CD4-positive, alpha-beta T cell treated with Interleukin-4 for 1 hour (primary cell): ENCODE measurements at places on chromosomes 6 and 20.

DNA sequence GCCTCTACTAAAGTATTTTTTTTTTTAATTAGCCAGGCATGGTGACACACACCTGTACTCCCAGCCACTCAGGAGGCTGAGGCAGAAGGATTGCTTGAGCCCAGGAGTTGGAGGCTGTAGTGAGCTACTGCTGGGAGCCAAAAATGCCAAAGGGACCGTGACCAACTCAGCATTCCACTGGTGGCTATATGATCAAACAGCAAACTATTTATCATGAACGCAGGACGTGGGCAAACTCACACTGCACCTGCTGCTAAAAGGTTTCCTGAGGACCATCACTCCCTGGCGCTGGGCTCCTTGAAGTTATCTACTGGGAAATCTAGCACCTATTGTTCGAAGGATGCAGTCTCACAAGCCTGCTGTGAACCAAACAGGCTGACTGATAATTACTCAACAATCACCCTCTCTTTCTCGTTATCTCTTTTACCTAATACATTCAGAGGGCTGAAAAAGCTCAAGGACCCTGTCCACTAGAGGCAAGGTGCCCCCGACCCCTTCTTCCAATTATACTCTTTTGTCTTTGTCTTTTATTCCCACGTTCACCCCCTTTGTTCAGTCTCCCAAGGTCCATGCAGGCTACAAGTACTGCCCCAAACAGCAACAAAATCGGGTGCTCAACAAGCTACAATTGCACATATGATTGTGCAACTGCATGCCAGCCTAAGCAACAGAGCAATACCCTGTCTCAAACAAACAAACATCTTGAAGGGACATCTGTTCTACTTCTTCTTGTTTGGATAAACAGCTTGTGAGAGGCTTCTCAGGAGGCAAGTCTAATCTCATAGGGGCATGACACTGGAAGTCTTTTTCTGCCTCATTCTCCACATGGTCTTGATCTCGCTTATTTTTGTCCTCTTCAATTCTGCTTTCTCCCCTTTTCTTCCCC, 47.7 kb upstream of the PLN start:
- no peak for DNase-seq

DNA sequence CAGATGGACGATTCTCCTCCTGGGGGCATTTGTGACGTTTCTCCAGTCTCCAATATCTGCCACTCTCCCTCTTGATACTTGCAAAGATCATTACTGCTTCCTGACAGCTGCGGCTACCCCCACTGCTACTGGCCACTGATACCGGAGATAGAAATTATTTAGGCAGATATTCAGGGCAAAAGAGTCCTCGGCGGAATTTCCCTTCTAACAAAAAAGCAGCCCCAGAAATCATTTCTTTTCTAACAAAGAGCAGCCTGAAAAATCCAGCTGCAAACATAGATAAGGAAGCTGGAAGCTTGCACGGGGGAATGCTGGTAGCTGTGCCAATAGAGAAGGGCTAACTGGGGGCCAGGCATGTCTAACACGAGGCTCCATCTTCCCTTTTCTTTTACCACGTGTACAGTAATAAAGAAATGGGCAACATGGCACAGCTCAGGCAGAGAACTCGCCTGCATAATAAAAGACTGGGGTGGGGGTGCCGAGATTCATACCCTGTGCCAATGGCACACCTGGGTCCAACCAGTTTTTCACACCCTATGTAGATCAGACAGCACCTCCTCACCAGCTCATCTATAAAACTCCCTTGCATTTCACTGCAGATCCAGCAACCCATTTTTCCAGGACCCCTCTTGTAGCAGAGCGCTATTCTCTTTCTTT, 6.1 kb downstream of the TP53RK start:
- DNase-seq = no peak

DNA sequence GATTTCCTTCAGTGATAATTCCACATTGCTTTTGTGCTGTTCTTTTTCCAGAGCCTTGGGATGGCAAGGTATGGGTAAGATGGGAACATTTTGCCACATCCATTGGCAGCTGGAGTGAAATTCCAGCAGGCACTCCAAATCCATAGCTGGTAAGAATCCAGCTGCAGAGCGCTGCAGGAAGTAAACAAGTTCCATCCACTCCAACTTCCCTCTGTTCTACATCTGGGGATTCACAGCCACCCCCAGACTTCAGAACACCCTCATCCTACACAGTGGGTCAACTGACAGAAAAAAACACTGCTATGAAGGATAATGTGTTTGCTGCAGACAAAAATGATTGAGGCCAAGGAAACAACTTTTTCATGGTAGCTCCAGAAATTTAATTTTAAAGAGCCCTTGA, 747.8 kb downstream of the MAFB start:
- no peak for DNase-seq

GRCh38 chr6:119814609-119815400, 465.2 kb upstream of the MAN1A1 start:
- DNase-seq = no peak

DNA sequence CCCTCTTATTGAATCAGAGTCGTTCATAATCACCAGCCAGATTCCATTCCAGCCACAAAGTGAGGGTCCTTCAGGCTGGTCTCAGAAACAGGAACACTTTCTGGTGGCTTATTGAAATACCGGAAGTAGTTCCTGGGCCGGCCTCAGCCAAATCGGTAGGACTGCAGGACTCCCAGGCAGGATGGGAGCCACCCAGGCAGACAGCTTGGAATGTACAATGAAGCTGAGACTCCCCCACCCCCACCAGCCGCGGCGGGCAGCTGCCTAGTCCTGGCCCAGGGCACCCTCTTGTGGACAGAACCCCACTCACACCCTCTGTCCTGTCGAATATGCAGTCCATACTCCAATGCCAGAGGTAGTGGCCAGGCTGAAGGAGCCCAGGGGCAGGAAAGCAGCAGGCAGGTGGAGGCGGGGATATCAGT, 43.8 kb downstream of the MDFI start:
- DNase-seq = peak; percentile 64

GRCh38 chr20:20363434-20363798, 4.5 kb upstream of the INSM1 start:
- no peak for DNase-seq

DNA sequence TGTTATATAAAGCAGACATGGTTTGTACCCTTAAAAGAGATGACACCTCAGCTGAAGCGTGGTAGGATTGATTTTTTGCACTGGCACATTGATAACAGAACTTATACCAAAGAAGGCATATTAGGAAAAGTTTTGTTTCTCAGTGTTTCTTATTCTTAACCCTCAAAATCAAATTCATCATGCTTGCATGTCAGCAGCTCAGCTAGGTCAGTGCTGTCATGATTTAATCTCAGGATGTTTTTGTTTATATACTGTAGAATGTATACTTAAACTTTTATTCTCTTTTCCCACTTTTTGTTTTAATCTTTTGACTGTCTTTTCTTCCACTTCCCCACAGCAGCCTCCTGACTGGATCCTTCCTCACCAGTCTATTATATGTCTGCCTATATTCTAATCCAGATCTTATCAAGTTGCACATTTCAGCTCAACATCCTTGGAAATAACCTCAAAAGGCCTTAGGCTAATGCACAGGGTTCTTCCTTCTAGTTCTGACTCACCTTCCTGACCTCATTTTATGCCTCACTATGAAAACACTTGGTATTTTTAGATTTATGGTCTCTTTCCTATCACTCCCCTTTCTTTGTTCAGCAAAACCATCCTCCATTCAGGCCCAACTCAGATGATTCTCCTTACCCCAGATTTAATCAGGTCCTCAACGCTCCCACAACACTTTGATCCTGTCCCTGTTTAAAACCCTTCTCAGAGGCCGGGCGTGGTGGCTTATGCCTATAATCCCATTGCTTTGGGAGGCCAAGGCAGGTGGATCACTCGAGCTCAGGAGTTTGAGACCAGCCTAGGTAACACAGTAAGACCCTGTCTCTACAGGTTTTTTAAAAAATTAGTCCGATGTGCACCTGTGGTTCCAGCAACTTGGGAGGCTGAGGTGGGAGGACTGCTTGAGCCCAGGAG, 7.2 kb downstream of the HEBP2 start:
- DNase-seq = no peak

DNA sequence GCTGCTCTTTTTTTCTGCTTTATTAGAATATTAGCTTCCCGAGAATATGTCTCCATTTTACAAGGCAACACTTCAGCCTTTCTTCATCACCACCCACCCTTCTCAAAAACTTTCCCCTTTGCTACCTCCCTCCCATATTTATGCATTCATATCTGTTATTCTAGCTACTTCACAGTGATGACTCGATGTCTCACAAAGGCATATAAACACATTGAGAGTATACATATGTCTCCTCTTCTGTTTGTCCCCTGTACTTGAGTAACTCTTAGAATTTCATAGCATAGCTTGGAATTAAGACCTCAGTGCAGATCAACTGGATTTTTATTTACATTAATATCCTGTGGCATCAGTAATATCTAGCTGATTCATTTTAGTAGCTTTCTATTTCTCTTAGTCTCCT, 6.5 kb downstream of the RNF144B start:
- DNase-seq = no peak

- no peak for DNase-seq
These were observed 8.3 kb downstream of the MDGA1 start for GRCh38 chr6:37689381-37689780.

DNA sequence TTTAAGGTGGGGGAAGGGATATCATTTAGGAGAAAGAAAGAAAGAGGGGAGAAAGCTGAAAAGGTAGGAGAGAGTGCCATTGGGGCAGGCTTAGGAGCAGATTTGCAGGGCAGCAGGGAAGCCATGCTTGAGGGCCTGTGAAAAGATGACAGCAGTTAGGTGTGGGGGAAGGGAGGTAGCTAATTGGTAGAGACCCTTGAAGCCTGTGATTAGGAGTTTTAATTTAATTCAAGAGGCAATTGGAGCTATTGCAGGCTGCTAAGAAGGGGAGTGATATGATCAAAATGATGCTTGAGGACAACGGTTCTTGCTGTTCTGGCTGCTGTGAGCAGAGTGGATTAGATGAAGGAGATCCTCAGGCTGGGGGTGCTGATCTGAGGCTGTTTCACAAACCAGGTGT, 24.5 kb upstream of the SEC63 start:
- no peak for DNase-seq

- DNase-seq = no peak
These were observed 145.4 kb upstream of the CNR1 start for GRCh38 chr6:88311561-88311960.

GRCh38 chr6:110938171-110938570, 20.3 kb upstream of the GTF3C6 start:
- DNase-seq = no peak

GRCh38 chr6:155115893-155116570, 120.9 kb downstream of the TIAM2 start:
- DNase-seq = no peak

DNA sequence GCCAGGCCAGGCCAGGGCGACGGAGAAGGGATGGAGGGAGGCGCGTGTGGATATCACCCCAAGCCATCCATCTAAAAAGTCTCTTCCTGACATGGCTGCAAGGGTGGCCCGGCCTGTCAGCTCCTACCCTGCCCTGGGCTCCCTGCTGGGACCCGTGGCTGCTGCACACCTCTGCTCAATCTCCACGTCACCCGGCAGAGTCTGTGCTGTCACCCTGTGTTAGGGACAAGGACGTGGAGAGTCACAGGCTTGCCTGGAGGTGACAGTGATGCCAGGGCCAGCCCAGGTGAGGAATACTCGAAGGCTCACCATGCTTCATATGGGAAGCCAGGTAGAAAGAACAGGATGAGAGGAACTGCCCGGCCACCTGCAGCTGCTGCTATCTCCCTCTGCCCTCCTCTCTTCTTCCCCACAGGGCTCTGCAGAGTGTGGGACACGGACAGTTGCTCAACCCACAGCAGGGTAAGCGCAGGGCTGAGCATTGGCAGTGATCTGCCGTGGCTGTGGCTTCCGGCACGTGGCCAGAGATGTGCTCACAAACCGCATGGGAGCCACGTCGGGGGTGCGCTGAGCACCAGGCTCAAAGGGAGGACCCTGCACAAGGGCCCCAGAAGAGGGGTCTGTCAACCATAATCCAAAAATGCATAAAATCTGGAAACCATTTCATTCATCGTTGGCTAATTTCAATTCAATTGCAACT, 214.3 kb downstream of the DLL1 start:
- DNase-seq = no peak

GRCh38 chr20:24657878-24658620, 188.6 kb downstream of the SYNDIG1 start:
- DNase-seq = no peak

GRCh38 chr20:43844778-43845614, 69.7 kb upstream of the TOX2 start:
- DNase-seq = no peak

GRCh38 chr20:1876217-1876921, 18.8 kb upstream of the SIRPA start:
- no peak for DNase-seq

DNA sequence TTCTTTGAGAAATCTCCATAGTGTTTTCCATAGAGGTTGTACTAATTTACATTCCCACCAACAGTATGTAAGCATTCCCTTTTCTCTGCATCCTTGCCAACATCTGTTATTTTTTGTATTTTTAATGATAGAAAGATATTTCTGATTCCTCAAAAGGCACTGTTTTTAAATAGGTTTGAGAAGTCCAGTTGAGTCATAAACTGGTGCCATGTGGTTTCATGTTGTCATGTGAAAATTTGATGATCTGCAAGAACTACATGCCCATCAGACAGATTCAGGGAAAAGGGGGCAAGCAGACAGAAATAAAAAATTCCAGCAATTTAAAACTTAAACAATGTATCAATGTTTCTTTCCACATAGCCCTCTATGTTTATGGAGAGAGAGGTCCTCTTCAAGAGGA, 227.5 kb downstream of the KCNQ5 start:
- DNase-seq = no peak

- DNase-seq = no peak
These were observed 224.3 kb upstream of the FOXA2 start for GRCh38 chr20:22808628-22809027.

- no peak for DNase-seq
These were observed 18.2 kb downstream of the DSE start for GRCh38 chr6:116388924-116389323.

- no peak for DNase-seq
These were observed 96.0 kb downstream of the RIMS1 start for GRCh38 chr6:71982389-71982788.

DNA sequence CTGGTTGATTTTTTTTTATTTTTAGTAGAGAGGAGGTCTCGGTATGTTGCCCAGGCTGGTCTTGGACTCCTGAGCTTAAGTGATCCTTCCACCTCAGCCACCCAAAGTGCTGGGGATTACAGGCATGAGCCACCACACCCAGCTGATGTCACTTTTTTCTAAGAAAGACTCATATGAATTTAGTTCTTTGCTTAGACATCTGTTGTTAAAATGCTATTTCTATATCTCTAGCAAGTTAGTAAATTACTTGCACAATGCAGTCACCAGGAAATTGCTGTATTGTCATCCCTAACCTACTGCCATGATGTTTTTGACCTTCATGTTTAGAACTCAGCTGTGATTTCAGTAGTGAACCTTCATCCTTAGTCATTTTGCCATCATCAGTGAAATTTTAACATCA, 5.7 kb downstream of the KDM1B start:
- no peak for DNase-seq
